ENCODE measurements at places on chromosomes 11 and 22.

GRCh38 chr11:99535819-99536218, 515.1 kb downstream of the CNTN5 start:
- DNase-seq: no peak

DNA sequence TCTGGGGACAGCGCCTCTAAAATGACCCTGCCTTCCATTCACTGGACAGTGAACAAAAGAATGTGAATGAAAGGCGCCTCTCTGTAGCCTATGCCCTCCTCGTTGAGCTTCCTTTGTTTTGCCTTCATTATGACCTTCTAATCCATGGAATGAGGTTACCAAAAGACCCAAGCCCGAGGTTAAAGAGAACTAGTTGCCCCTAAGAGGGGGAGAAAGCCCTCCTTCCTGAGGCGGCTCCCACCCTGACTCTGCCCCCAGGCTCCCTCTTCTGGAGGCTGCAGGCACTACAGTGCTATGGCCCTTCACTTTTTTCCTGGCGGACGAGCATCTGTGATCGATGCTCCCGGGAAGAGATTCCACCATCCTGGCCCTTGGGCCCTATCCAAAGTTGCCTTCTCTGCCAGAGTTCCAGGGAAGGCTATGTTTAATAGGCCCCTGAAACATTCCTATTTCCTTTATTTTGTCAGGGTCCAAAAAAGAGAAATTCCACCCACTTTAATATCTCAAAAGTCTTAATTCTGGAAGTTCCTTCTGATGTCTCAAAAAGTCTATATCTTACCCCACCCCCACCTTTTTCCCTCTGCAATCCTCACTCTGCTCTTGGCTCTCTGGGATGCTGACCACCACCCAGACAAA, 147.3 kb downstream of the FEZ1 start:
- DNase-seq: no peak

- DNase-seq: no peak
These were observed 730 bp upstream of the TNNI2 start for GRCh38 chr11:1838077-1838425.

DNA sequence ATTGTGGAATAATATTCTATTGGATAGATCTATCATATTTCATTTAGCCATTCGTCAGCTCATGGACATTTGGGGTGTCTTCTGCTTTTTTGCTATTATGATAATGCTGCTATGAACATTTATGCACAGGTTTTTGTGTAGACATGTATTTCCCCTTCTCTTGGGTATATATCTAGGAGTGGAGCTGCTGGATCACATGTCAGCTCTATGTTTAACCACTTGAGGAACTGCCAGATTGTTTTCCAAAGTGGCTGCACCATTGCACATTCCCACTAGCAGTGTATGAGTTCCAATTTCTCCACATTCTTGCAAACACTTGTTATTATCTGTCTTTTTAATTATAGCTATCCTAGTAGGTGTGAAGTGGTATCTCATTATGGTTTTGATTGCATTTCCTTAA, 75.0 kb downstream of the C11orf65 start:
- no peak for DNase-seq

- DNase-seq: no peak
These were observed 952 bp downstream of the YAP1 start for GRCh38 chr11:102111011-102111786.

- peak; percentile 72 for DNase-seq
These were observed 482 bp downstream of the DDX17 start for GRCh38 chr22:38505541-38506117.

DNA sequence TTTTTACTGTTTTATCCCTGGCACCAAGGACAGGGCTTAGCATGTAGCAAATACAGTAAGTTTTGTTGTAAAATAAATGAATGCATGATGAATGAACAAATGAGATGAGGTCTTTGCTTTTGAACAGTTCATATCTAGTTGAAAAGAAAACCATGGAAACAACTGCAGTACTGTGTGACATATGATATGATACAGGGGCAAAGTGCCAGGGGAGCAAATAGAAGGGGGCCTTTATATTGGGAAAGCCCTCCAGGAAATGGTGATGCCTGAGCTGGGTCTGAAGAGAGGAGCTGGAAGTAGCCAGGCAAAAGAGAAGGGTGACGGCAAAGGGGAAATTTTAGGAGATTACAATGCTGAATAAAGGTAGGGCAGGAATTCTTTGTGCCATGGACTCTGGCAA, 63.8 kb upstream of the UCP3 start:
- DNase-seq: no peak

- DNase-seq: no peak
These were observed 25.2 kb upstream of the PLET1 start for GRCh38 chr11:112285841-112286311.

- no peak for DNase-seq
These were observed 5.7 kb downstream of the UBE4A start for GRCh38 chr11:118364956-118365615.

GRCh38 chr22:44345872-44346271, 33.1 kb upstream of the SHISAL1 start:
- no peak for DNase-seq

GRCh38 chr11:85052636-85053035, 574.5 kb downstream of the DLG2 start:
- no peak for DNase-seq

DNA sequence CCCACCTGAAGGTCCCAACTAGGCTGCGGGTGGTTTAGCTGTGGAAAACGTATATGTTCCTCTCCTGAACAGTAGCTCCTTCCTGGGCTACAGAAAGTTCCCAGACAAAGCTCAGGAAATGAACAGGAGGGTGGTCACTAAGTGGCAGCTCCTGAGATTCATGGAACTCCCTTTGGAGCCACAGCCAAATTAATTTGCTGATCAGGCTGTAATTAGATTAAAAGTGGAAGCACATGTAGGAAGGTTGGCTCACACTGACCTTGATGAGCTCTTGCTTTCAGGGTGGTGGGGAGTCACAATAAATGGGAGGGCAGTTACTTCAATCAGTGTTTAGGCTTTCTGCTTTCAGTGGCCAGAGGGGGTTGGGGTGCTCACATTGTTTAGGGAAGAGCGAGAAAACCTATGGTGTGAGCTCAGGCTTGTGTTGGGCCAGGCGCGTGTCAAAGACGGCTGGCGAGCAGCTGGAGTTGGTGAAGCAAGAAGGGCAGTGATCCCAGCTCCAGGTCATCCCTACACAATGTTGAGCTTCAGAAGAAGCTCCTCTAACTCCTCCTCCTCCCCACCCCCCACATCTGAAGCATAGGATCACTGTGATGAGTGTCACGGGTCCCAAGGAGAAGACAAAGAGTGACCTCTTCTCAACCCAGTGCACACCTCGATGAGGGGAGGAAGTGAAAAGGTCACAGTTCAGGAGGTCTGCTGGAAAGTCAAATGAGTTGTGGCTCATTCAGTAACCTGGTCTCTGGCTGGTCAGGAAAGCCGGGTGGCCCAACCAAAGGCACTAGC, 42.5 kb downstream of the CLPB start:
- DNase-seq: peak; percentile 45

- no peak for DNase-seq
These were observed 2.8 kb upstream of the SYTL2 start for GRCh38 chr11:85813721-85814120.

GRCh38 chr11:73760135-73760678, 667 bp downstream of the RAB6A start:
- peak; percentile 51 for DNase-seq

GRCh38 chr11:132131047-132131446, 760.6 kb downstream of the NTM start:
- DNase-seq: no peak

DNA sequence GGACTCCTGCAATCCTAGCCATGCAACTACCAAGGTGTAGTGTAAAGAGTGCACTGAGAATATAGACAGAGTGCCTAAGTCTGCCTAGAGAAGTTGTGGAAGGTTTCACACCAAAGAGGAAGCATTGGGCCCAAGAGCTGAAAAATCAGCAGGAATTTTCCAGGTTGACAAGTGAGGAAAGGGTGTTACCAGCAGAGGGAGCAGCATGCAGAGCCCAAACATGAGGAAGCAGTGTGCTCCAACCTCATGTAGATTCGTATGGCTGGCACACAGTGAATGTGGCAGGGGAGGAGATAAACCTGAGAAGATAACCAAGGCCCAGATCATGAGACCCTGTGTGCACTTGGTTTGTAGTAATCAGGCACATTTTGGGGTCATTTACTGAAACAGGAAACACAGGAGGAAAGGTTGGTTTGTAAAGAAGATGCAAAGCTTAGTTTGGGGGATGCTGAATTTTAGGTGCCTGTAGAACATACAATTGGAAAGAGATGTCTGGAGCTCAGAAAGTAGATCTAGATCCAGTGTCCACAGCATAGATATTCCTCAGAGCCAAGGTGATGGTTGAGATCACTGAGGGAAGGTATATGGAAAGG, 1.7 kb downstream of the HPX start:
- DNase-seq: peak; percentile 78

DNA sequence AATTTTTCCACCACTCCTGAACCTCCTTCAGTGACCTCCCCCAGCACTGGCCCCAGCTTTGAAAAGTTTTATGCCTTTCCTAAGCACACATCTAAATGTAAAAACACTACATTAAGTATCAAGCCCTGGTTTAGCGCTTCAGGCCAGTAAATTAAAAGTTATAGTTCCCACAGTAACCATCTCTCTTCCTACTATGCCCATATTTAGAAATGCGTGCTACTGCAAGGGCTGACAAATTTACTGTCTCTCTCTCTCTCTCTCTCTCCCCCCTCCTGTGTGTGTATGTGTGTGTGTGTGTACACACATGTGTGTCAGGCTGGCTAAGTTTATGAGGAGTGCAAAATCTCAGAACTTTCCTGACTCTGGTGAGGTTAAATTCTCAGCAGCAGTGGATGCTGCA, 231.4 kb downstream of the LARGE1 start:
- DNase-seq: no peak

GRCh38 chr22:37749831-37750595, 53.2 kb downstream of the TRIOBP start:
- no peak for DNase-seq

GRCh38 chr11:28571371-28571770, 463.2 kb downstream of the METTL15 start:
- DNase-seq: no peak

DNA sequence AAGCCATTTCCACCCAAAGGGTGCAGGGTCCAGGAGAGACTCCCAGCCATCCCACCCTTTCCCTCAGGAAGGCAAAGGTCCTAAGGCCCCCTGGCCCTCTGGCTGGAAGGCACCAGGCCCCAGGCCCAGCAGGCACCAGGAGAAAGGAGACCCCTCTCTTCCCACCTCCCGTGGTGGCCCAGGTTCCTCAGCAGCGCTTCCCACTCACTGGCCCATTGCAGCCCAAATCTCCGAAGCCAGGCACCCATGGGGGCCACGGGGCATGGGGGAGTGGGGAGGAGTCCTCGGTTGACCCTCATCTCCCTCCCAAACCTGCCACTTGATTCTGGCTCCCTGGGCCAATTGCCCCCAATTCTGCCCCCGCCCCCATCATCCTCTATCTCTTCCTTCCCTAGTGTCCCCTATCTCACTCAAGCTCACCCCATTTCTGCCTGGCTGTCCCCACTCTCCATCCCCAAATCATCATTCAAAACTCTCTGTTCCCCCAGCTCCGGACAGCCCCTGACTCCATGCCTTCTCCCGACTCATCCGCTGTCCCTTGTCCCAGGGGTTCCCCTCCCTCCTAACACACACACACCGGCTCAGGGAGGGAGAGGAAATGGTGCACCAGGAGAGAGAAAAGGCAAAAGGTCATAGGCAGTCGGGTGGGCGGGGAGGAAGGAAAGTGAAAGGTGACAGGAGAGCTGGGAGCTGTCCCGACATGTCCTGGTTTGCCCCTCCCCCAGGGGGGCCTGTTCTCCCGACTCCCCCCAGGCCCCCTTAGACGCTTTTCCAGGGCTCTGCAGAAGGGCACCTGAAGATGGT, 1.2 kb downstream of the LIF start:
- DNase-seq: no peak

- DNase-seq: peak; percentile 83
These were observed at the start of gene BCR for GRCh38 chr22:23180301-23180892. Gene BCR, plus strand, starts transcription at chr22:23180509. Its CDS starts 452 bp downstream, at chr22:23180961.

DNA sequence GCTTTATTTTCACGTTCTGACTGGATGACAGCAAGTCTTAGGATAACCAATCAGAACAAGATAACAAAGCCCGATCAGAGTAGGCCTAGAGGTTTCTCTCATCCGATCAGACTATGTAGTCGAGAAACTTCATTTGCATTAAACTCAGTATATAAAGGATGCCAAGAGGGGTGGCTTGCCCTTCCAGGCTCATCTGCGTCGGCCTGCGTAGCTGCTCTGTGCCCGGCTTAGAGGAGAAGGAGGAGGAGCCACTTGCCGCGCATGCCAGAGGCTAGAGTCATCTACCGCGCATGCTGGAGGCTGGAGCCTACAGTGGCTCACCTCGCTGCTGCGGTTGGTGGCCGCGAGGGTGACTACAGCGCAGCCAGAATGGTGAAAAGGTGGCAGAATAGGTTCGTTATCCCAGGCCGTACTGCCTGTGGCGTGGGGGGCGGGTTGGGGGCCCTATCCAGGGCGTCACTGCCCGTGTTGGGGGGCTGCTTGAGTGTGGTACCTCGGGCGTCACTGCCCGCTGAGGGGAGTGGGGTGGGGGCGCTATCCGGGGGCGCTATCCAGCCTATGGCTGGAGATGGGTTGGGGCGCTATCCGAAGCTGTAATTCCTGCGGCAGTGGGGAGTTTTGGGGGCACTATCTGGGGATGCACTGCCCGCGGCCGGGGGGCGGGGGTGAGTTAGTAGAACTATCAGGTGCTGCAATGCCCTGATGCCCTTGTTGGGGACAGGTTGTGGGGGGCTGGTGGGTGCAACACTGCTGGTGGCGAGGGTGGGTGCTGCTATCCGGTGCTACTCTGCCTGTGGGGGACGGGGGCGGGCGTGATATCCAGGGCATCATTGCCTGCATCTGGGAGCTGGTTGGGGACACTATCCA, at the start of gene RFPL2:
Gene RFPL2 (minus strand): TSS at position 218 of the 867 bp plus-strand sequence. CDS start 2,622 bp downstream, outside the sequence.
- DNase-seq: no peak

- no peak for DNase-seq
These were observed 37.1 kb upstream of the AKIP1 start for GRCh38 chr11:8873741-8874405.

- no peak for DNase-seq
These were observed 122.2 kb upstream of the PDGFD start for GRCh38 chr11:104286129-104286528.

GRCh38 chr11:304915-305843, 2.4 kb upstream of the IFITM2 start:
- DNase-seq: peak; percentile 71

GRCh38 chr11:70928854-70929598, 323.4 kb downstream of the SHANK2 start:
- DNase-seq: no peak

DNA sequence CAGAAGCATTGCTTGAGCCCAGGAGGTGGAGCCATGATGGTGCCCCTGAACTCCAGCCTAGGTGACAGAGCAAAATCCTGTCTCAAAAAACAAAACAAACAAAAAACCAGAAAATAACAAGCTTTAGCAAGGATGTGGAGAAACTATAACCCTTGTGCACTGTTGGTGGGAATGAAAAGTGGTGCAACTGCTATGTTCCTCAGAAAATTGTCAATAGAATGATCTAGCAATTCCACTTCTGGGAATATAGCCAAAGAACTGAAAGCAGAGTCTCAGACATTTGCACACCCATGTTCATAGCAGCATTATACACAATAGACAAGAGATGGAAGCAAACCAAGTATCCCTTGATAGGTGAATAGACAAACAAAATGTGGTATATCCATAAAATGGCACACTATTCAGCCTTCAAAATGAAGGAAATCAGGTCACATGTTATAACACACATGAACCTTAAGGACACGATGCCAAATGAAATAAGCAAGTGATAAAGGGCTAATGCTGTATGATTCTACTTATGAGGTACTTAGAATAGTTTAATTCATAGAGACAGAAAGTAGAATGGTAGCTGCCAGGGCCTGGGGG, 15.9 kb downstream of the KLHL22 start:
- DNase-seq: no peak

- no peak for DNase-seq
These were observed 13.8 kb downstream of the TRIOBP start for GRCh38 chr22:37710675-37711074.

- DNase-seq: peak; percentile 46
These were observed 234.4 kb upstream of the E2F8 start for GRCh38 chr11:19474954-19475721.

All from Karpas-422 (cell line).